ENCODE measurements at places on chromosomes 5 and 9. TPM values are rescaled to one million over a fixed set of nuclear protein-coding genes. Genes with fewer than 3 reads are reported as not detected.
A peak's percentile ranks its signal among the peaks of the same experiment; 100 is the strongest.

The CATSPER3 gene
- 0.54 TPM for total RNA-seq

DNA sequence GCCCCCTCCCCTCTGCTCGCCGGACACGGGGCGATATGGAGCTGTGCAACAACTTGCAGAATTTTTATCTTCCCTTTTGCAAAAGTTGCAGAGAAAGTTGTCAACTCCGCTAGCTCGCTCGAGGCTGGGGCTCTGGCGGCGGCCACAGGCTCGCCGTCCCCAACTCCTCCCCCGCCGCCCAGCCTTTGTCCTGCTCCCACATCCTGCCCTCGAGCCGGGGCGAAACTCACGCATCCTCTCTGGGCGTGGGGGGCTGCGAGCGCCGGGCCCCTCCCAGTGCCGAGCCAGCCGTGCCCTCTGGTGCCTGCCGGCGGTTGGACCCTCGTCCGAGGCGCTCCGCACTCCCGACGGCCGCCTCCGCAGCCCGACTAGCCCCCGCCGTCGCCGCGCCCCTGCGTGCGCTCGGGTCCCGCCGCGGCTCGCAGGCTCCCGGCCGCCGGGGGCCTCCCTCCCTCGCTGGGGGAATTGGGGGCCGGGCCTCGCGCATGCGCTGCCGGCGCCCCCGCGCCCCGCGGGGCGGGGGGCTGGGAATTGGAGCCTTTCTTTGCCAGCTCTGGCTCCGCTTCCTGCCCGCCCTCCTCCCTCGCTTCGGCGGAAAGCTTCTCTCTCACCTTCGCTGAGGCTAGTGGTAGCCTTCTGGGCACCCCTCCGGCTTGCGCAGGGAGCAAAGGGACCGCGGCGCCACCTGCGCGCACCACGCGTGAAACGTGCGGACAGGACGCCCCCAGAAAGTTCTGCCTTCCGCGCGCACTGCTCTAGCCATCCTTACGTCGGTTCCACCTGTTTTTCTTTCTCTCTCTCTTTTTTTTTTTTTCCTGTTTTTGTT, at the start of gene CCNJL:
CCNJL (minus strand) TSS at position 431 of the 826 bp plus-strand sequence. CDS start 641 bp downstream, outside the sequence.
- peak; percentile 79 for DNase-seq

GRCh38 chr9:123655681-123656423, 274.1 kb downstream of the DENND1A start:
- no peak for DNase-seq

GRCh38 chr5:164051745-164052144, 546.3 kb downstream of the MAT2B start:
- no peak for DNase-seq

DNA sequence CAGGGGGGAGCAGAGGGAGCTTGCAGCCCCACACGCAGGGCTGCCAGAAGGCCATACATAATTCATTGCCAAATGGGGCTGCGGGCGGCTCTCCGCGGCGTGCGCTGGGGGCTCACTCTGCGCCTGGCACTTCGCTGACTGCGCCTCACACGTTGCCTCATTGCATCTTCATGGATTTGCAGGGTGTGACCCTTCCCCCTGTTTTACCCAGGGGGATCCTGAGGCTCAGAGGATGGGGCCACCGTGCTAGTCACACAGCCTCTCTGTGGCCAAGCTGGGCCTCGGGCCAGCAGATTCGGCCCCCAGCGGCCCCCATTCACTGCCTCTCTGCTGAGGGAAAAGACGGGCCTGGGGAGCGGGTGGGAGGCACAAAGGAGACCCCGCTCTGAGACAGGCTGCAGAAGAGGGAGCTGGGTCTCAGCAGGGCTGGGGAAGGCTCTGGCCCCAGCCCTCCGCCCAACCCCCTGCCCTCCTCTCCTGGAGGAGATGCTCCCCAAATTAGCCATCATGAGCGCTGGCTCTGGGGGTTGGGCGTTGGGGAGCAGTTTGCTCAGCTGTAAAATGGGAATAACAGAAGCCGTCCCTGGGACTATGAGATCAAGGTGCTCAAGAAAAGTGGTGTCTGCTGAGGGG, 115.5 kb downstream of the C9orf50 start:
- no peak for DNase-seq

The PTGDS gene
- total RNA-seq, result not detected

DNA sequence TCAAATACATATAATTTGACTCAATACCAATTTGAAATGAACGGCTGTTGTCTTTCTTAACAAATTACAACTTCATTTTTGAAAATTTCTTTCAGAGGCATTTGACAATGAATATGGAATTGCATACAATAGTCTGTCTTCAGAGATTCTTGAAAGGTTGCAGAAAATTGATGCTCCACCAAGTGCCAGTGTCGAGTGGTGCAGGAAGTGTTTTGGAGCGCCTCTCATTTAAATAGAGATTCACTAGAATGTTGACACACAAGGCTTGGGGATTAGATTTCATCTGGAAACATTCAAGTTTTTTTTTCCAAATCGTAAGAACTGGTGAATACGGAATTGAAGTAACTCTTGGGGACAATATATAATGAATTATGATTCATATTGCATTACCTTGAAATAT, 8.1 kb downstream of the RPS6 start:
- DNase-seq, result no peak

Data from neural crest cell (in vitro differentiated cells).